T-helper 17 cell (primary cell): ENCODE measurements at places on chromosomes 2 and 18.

DNA sequence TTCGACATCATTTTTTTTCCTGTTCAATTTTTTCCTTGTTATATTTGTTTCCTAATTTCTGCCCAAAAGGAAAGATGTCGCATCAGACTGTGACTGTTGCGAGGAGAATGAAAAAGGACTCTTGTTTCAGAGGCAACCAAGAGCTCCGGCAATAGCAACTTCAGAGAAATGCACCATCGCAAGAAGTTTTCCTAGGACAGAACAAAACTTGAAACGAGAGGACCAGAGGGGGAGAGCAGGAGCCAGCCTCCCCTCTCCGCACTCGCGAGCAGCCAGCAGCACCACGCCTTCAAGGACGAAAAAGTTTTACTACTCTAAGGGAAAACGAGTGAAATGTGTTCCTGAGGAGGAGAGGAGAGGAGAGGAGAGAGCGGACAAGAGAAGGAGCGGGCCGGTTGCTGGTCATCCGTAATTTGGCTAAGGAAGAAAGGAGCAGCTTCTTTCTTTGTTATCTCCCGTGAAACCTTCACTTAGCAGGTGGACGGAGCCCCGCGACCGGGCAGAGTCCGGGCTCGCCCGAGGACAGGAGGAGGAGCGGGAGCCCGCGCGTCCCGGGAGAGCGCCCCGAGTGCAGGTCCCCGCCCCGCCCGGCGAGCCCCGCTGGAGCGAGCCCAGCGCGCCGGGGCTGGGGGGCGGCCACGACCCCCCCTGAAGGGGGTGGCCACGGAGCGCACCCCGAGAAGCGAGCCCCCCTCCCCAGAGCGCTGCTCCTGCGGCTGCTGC is 744 bp downstream of the POU3F3 start:
- no peak for DNase-seq

- DNase-seq, result no peak
Measured at GRCh38 chr18:55863876-55864275, 275.9 kb upstream of the TCF4 start.

GRCh38 chr2:208488686-208489564 is 82.3 kb downstream of the PTH2R start:
- no peak for DNase-seq

- no peak for DNase-seq
Measured at GRCh38 chr2:69848186-69848790, 18.8 kb downstream of the GMCL1 start.

GRCh38 chr2:106700616-106701015 is 185.4 kb downstream of the ST6GAL2 start:
- DNase-seq, result no peak

DNA sequence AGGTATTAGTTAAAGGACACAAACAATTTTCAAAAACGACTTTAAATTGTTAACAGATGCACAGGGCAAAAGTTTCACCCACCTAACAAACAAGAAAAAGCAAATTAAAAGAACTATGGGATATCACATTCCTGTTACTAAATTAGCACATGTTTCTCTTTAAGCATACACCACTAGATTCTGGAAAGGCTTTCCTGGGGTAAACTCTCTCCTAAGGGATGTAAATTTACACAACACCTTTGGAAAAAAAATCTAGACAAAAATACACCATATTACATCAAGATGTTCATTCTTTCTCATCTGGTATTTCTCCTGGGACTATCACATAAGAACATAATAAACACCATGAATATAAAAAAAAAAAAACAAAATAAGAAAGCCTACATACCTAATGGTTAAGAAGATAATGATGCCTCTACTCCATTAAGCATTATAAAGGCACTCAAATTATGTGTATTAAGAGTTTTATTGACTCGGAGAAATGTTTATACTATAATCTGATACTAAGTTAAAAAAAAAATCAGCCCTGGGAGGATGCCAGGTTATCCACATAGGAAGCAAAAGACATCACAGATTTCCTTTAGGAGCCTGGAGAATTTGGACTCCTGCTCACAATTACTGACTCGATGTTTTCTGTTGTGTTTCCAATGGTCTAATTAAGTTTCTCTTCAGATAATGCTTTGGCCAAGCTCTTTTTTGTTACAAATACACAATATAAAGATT is 82.8 kb upstream of the AFF3 start:
- no peak for DNase-seq

DNA sequence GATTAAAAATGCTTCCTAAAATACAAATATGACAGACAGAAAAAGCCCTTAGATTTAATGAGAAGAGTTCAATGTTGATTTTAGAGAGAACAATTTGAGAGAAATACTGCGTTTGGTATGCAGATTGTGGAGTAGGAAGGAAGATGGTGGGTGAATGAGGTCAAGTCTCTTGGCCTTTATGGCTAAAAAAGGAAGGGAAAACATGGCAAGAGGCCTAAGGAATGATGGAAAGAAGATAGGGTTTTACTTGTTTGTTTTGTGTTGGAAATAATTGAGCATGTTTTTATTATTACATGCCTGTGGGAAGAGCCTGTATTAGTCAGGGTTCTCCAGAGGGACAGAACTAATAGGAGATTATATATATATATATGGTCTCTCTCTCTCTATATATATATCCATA is 318.1 kb downstream of the TRIB2 start:
- no peak for DNase-seq

GRCh38 chr2:108403494-108403893 is 25.7 kb downstream of the SULT1C4 start:
- no peak for DNase-seq

DNA sequence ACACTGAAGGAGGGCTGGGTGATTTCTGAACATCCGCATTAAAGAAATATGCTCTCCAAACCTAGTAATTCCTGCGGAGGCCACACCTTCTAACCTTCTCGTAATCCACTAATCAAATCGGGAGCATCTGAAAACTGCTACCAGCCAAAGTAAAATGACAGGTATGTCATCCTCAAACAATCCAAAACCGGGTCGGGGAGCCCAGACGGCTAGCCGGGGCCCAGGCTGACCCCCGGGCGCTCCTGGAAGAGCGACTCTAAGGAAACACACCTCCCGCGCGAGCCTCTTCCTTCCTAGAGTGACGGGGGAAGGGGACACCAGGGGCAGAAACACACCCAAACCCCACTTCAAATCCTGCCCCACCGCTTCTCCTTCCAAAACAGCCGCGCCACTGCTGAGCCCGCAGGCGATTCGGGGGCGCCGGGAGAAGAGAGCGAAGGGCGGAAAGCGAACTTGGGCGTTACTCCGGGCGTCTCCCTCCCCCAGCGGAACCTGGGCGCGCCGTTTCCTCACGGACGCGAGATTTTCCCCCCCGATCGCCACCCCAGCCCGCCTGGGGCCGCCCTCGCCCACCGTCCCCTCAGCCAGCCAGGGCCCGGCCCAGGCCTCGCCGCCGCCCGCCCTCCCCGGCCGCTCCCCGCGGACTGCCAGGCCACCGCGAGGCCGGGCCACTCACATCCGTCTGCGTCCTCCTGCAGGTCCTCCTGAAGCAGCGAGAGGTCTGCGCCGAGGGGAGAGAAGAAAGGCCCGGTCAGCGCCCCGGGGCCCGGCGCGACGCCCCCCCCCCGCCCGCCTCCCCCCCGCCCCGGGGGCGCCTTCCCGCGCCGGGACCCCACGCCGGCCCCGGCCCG is 584 bp downstream of the PPP4R1 start:
- DNase-seq, result no peak

- no peak for DNase-seq
Measured at GRCh38 chr2:34534341-34534740, 935.2 kb upstream of the FAM98A start.

- DNase-seq, result no peak
Measured at GRCh38 chr2:218856896-218857243, 2.7 kb upstream of the WNT6 start.

DNA sequence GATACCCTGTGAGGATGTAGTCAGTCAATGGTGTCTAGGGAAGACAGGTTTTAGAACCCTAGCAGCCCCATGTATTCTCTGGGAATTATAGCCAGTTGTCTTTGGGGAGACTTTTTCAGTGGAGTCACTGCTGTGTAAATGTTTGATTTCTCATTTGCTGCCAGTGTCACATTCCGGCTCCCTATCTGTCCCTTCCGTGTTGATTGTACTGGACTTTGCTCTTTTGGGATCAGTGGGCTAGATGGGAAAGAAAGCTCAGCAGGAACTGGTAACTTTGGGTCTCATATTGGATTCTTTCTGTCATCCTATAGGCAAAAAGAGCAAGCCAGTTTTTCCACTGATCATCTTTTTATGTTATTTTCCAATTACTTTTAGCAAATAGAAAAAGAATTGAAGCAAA is 70.1 kb downstream of the GTF3C3 start:
- no peak for DNase-seq

- DNase-seq, result no peak
Measured at GRCh38 chr18:41905786-41906527, 49.1 kb upstream of the PIK3C3 start.

GRCh38 chr18:57793302-57793986 is 9.7 kb downstream of the ATP8B1 start:
- no peak for DNase-seq

GRCh38 chr2:188974164-188974563 is at the start of gene COL3A1:
TSS of gene COL3A1 (plus strand) at chr2:188974373. CDS start at chr2:188974490, 117 bp downstream.
- no peak for DNase-seq

- DNase-seq, result no peak
Measured at GRCh38 chr2:138707392-138708074, 72.7 kb downstream of the NXPH2 start.

- DNase-seq, result no peak
Measured at GRCh38 chr2:120796094-120796493, 60.4 kb downstream of the GLI2 start.

DNA sequence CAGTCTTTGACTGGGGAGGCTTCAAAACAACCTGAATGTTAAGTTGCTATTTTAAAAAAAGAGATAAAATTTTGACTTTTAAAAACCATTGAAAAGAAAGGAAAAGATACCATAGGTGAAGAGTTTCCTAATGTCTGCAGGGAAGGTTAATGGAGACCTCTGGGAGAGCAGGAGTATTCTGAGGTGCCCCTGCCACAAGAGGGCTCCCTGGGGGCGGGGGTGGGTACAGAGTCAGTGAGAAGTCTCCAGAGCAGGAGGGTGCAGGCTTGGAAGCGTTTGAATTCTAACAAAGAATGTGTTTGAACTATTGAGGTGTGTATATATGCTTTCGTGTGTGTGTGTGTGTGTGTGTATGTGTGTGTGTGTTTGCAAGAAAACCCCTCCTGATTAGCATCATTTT is 46.7 kb upstream of the ST6GAL2 start:
- DNase-seq, result no peak
